ENCODE measurements at places on chromosomes 7 and 10.

GRCh38 chr10:78604286-78604685 is 464.5 kb upstream of the ZMIZ1 start:
- DNase-seq = no peak

- DNase-seq = no peak
Observed at GRCh38 chr10:5168897-5169420, 16.0 kb downstream of the AKR1C8 start.

DNA sequence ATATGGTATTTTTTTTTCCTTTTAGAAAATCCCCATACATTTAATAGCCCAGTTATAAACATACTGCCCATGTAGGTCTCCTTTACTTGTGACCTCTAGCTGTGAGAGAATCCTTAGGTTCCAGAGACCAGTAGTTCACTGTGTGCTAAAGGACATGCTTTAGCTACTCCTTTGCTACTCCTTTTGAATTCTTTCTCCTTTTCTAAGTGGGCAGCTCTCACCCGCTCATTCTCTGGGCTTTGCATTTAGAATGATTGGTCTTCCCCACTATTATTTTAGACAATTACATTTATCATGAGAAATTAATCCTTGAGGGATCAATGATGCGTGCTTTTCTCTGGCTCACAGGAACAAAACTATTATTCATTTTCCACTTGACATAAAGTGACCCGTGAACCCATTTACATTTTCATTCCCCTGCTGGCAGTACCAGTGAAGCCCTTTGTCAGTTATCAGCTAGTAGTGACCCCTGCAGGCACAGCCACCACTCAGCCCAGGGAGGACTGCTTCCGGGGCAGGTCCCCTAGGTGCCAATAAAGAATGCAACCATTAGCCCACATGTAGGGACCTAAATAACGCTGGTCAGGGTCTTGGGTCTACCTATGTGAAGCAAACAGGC is 844.3 kb downstream of the CNTNAP2 start:
- no peak for DNase-seq

GRCh38 chr10:75037171-75038153 is 74.0 kb upstream of the SAMD8 start:
- no peak for DNase-seq

- no peak for DNase-seq
Observed at GRCh38 chr10:88309365-88309764, 273.8 kb downstream of the RNLS start.

- no peak for DNase-seq
Observed at GRCh38 chr7:30159698-30160143, 24.9 kb downstream of the MTURN start.

DNA sequence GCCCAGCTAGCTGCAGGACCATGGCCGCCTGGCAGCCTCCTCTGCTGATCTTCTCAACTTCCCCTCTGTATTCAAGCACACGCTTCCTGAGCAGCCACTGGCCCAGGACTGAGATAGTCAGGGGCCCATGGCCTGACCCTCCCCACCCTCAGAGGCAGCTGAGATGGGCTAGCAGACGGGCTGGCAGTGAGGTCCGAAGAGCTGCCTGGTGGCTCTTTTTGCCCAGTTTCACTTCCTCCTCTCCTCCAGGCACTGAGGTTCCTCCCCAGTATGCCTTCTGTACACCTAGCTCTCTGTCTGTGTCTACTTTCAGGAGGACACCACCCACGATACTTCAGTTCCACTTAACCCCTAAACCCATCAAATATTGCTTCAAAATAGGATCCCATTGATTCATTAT is 395.6 kb downstream of the TNS3 start:
- DNase-seq = no peak

DNA sequence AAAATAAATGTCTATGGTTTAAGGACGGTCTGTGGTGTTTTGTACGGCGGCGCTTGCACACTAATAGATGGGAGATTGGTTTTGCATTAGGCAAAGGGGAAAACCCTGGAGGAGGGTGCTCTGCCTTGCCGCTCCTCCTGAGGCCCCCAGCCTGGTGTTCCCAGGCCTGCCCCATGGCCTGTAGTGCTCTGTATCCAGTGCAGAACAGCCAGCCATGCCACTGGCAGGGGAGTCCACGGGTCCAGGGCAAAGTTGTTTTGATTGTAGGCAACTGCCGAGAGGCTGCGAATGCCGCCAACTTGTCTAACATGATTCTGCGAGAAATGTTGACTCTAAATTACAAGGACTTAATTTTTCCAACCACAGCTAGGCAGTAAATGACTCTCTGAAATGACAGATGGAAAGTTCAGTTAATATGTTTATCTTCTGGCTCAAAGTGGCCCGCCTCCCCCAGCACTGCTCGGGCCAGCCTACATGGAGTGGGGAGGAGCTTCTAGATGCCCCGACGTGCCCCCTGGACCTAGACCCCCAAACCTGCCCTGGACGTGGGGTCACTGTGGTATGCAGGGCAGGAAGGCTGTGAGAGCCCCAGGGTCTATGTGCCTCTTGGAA is 104.6 kb upstream of the GDF10 start:
- DNase-seq = no peak

GRCh38 chr10:70306886-70307520 is 23.2 kb upstream of the NPFFR1 start:
- no peak for DNase-seq

DNA sequence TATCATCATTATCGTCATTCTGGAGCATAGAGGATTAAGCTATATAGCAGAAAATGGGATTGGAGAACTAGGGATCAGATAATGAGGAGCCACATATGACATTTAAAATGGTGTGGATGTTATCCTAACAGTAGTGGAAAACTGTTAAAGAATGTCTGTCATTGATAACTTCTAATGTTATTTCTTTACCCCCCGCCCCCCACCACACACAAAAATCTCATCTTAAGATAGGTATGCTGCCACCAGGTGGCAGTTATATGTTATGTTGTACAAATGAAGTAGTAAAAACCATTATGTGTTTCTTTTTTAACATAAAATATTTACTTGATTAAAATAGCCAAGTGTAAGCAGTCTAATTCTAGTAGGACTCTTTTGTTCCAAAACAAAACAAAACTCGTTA is 13.0 kb downstream of the AKAP9 start:
- DNase-seq = no peak

- DNase-seq = no peak
Observed at GRCh38 chr10:34811126-34811967, 3.7 kb downstream of the PARD3 start.

GRCh38 chr7:150852371-150852905 is at the start of gene AOC1:
Gene AOC1 (plus strand): TSS chr7:150852517. CDS start chr7:150856471, 3,954 bp downstream.
- peak; percentile 45 for DNase-seq

- no peak for DNase-seq
Observed at GRCh38 chr10:99671386-99671785, 12.1 kb downstream of the ENTPD7 start.

DNA sequence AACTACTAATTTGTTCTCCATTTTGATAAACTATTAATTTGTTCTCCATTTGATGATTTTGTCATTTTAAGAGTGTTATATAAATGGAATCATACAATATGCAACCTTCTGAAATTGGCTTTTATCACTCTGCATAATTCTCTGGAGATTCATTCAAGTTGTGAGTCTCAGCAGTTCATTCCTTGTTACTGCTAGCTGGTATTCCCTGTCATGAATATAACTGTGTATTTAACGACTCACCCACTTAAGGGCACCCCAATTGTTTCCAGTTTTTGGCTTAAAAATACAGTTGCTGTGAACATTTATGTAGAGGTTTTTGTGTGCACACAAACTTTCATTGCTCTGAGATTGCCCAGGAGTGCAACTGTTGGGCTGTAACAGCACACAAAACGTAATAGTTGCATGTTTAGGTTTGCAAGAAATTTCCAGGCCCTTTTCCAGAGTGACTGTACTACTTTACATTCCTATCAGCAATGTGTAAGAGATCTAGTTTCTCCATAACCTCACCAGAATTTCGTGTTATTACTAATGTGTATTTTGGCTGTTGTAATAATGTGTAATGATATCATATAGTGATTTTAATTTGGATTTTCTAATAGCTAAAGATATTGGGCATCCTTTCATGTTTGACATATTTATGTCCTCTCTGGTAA is 153.2 kb upstream of the ADCY1 start:
- DNase-seq = no peak

GRCh38 chr10:6665847-6666246 is 85.8 kb upstream of the PRKCQ start:
- DNase-seq = no peak

- DNase-seq = no peak
Observed at GRCh38 chr7:117195361-117196029, 127.4 kb downstream of the WNT2 start.

- DNase-seq = no peak
Observed at GRCh38 chr10:88802523-88803285, at the start of gene LIPM. Gene LIPM (plus strand): TSS chr10:88802730. CDS start chr10:88802897, 167 bp downstream.

DNA sequence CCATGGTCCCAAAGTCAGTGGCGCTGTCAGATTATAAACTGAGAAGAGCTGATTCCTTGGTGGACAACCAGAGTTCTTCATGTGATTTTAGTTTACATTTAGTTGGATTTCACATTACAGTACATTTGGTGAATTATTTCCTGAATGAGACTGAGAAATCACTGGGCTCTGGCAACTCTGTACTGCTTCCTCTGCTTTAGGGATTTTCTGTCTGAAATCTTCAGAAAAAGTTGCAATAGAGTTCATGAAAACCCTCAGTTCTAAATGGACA is 242.6 kb downstream of the BICC1 start:
- DNase-seq = no peak

DNA sequence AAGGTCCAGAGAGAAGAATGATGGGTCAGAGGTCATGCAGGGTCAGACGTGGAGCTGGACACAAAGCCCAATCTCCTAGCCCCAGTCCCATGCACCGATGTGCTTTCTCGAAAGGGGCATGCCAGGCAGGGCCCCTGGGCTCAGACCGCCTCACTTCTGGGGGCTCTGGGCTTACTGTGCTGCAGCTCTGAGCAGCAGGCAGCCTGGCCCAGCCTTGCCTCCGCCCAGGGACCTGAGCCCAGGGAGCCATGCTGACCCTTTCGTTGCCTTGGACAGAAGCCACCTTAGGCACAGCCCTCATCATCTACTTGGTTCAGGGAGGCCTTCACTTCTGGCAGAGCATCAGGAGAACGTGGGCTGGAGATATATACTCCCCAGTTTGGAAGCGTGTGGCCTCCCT is 161.2 kb downstream of the GRK5 start:
- no peak for DNase-seq

DNA sequence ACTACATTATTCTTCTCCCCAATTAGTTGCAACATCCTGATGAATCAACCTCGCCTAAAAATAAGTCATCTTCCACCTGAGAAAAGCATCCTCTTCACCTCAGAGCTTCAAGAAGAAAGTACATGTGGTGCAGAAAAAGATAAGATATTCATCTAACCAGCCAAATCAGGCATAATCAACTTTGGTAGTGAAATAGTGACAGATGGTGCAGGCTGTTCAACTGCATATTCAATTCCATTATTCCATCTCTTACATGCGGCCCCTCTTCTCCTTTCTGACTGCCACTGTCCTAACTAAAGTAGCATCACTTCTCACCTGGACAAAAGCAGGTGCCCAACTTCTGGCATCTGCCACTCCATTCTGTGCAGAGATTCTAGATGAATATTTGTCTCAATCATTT is 148.4 kb upstream of the STEAP1 start:
- DNase-seq = no peak

DNA sequence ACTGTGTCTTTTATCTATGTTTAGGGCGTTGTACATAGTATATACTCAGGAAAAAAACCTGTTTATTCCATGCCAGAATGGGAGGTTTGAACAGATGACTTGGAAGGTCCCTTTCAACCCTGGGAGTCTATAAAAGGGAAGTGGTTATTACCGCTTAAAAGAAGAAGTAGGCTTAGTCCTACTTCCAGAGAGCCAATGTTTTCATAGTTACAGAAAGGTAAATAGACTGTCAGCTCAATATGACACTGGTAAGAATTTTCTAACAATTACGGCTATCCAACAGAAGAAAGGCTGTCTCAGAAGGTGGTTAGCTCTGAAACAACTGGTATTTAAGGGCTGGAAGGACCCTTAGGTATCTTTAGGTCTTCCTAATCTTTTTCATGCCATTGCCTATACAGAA is 1.1 kb upstream of the TFAM start:
- DNase-seq = no peak

DNA sequence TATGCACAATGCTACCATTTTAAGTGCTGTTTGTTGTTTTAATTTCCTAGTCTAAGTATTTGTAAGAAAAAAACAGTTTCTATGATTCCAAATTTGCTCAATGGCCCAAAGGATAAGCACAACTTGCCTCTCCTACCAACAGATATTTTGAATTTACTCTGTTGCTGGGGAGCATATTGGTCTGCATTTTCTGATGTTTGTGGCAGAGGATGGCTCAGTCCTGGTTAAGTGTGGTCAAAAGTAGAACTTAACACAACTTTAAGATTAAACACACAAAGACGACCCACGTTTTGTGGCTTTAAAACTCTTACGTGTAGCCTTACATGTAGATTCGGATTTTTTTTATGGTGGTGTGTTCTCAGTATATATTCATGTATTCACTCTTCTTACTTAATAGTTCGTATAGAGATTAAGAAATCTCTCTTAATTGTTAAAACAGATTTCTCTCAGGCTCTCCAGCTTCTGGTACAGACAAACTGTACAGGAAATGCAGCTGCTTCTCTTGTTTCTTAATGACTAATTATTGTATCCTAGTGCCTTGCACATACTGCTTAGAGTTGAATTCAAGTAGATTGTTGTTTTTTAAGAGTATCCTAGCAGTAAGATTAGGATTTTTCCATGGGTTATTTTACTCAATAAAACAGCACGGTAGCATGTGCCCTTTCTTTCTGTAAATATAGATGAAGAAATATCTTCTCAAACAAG is 86.2 kb downstream of the GPR85 start:
- no peak for DNase-seq

DNA sequence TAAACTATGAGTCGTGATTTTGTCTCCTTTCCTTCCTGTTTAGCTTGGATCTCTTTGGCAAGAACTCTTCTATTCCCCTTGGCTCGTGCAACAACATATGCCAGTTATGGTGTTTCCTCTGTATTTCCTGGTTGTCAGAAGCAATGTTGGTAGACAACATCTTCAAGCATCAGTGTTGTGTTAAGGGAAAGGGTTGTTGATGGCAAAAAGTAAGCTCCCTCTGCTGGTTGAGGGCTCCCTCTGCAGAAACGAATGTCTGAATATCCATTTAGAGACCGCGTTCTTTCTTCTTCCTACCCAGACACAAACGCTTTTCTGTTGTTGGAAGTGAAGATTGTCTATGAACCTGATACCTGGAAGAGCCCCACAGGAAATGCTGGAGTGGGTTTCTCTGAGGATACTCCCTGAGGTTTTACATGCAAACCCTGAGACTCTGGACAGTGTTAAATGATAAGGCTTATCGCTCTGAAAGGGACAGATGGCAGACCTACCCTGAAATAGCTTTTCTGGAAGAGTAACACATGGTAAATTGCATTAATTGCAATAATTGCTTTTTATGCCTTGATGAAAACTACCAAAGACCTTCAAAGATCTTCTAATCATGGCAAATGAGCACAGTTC is 23.5 kb upstream of the C1QL3 start:
- DNase-seq = no peak

GRCh38 chr10:52376694-52377354 is 62.7 kb downstream of the DKK1 start:
- DNase-seq = no peak
